Naive thymus-derived CD4-positive, alpha-beta T cell (primary cell): ENCODE measurements at places on chromosomes 5 and 9. TPM values are rescaled to one million over a fixed set of nuclear protein-coding genes. Genes with fewer than 3 reads are reported as not detected.

The ZNF879 gene
- polyA plus RNA-seq = 6.3 TPM

The ACTBL2 gene
- polyA plus RNA-seq = not detected

The PALM2AKAP2 gene
- polyA plus RNA-seq = not detected

The UNC13B gene
- polyA plus RNA-seq = 0.85 TPM

The TMC1 gene
- not detected for polyA plus RNA-seq

The DBN1 gene
- 2.2 TPM for polyA plus RNA-seq

The PKN3 gene
- polyA plus RNA-seq = 1.1 TPM

The STKLD1 gene
- polyA plus RNA-seq = not detected

The NUTM2F gene
- not detected for polyA plus RNA-seq

The ITK gene
- polyA plus RNA-seq = 245 TPM

The CCDC152 gene
- polyA plus RNA-seq = 3.0 TPM

The PCA3 gene
- not detected for polyA plus RNA-seq

The CETN3 gene
- 32.7 TPM for polyA plus RNA-seq

The GPRIN1 gene
- not detected for polyA plus RNA-seq

The NFIB gene
- not detected for polyA plus RNA-seq

The SPARC gene
- polyA plus RNA-seq = 0.30 TPM

The HTR1A gene
- polyA plus RNA-seq = not detected

The C5orf34 gene
- 0.77 TPM for polyA plus RNA-seq

The TMEM171 gene
- polyA plus RNA-seq = not detected

The SPINK4 gene
- not detected for polyA plus RNA-seq

The FBXL17 gene
- 4.4 TPM for polyA plus RNA-seq

The PNPLA7 gene
- polyA plus RNA-seq = 2.7 TPM

The TNFSF15 gene
- polyA plus RNA-seq = not detected

The PCDHGA9 gene
- not detected for polyA plus RNA-seq

The PCDHGB1 gene
- not detected for polyA plus RNA-seq
